ENCODE measurements at places on chromosomes 7 and 10.

DNA sequence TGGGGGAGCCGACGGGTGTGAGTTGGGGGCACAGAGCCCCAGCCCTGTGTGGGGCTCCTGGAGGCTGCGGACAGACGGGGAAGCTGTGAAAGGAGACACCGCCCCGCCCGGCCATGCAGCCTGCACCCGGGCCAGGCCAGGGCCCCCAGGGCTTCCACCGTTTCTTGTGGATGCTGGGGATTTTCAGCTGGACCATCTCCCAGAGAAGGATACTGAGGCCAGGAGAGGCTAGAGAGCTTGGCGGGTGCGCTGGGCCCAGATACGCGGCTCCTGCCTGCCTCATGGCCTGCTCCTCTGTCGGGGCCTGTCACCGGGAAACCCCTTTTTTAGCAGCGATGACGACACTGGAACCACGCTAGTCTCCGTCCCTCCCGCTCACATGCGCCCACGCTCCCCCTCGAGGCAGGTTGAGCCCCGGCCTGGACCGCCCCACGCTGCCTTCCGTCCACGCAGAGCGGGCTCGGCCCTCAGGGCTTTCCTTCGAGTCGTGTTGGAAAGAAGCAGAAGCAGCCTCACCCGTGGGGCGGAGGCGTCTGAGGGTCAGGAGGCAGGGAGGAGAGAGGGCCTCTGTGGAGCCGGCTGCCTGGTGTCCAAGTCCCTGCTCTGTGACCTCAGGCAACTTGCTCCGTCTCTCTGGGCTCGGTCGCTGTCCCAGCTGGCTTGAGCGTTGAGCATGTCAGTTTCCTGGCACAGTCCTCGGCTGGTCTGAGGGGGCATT is 11.7 kb downstream of the TMEM184A start:
- DNase-seq = peak; percentile 43

GRCh38 chr7:71339924-71340323 is 208.0 kb downstream of the GALNT17 start:
- no peak for DNase-seq

- peak; percentile 43 for DNase-seq
Observed at GRCh38 chr10:7666253-7667023, at the start of gene ITIH5. ITIH5 (minus strand) TSS chr10:7666966; CDS start chr10:7666892, 74 bp downstream.

DNA sequence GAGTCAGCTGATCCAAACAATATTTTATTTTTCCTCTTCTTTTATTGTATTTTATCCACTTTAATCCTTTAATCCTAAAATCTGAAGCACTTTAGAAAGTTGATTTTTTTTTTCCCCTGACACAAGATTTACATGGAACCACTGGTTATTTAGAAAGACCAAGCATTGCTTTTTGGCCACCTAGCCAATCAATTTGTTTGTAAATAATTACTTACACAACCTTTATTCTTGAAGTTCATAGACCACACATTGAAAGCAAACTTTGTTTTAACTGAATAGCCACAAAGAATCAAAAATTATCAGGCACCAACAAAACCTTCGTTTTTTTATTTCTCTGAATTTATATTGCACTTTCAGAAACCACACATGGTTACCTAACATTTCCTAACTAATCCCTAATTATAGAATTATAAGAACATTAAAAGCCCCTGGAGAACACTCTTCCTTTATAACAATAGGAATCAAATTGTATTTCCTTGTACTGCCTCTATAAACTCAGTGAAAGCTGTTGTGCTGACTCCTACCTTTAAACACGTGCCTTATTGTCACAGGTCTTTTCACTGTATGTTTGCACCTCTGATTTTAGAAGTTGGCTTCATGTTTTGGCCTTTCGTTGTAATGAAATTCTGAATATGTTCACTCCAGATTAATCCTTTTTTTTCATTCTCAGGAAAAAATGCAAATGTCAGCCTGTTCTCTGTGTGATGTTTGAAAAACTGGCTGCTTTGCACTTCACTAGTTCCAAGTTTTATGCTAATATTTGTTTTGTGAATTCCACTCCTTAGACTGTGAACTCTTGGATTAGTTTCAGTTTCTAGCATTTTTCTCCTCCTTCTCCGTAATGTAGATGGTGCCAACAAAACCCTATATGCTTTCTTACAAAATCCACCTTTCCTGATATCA is 1511.9 kb downstream of the REEP3 start:
- DNase-seq = no peak

DNA sequence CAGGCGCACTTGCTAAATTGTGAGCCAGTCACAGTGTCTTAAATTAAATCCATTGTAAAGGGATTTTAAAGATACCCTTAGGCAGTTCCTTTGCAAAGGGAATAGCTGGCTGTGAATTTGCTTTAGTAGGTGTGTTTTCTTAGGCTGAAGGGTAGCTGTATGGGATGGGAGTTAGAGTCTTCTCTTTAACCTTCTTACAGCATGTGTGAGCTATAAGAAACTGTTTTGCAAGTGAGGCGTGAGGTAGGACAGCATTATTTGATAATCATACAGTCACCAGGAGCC is 5.2 kb downstream of the EEPD1 start:
- DNase-seq = no peak

DNA sequence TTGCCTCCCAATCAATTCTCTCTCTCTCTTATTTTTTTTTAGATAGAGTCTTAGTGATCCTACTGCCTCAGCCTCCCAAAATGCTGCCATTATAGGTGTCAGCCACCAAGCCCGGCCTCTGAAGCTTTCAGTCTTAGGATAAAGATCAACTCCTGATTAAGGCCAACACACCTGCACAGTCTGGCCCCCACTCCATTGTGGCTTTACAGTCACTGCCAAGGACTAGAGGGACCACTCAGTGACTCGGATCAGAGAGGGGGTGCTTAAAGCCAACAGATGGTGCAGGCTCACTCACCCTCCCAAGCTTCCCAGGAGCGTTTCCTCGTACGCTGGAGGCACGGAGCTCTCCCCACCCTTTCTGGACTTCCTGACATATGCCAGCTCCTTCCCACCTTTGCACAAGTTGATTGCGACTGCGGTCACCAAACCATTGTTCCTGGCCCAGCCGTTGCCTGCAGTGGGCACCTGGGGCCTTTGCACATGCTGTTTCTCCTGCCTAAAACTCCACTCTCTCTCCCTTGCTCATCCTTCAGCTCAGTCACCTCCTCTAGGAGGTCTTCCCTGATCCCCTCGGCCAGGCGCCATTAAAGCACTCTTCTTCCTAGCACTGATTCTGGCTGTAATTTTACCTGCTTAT is 1.7 kb upstream of the CDH23 start:
- DNase-seq = no peak

- peak; percentile 58 for DNase-seq
Observed at GRCh38 chr7:44087911-44088838, 5.8 kb upstream of the POLM start.

GRCh38 chr7:29457141-29457561 is 106.5 kb upstream of the PRR15 start:
- no peak for DNase-seq

DNA sequence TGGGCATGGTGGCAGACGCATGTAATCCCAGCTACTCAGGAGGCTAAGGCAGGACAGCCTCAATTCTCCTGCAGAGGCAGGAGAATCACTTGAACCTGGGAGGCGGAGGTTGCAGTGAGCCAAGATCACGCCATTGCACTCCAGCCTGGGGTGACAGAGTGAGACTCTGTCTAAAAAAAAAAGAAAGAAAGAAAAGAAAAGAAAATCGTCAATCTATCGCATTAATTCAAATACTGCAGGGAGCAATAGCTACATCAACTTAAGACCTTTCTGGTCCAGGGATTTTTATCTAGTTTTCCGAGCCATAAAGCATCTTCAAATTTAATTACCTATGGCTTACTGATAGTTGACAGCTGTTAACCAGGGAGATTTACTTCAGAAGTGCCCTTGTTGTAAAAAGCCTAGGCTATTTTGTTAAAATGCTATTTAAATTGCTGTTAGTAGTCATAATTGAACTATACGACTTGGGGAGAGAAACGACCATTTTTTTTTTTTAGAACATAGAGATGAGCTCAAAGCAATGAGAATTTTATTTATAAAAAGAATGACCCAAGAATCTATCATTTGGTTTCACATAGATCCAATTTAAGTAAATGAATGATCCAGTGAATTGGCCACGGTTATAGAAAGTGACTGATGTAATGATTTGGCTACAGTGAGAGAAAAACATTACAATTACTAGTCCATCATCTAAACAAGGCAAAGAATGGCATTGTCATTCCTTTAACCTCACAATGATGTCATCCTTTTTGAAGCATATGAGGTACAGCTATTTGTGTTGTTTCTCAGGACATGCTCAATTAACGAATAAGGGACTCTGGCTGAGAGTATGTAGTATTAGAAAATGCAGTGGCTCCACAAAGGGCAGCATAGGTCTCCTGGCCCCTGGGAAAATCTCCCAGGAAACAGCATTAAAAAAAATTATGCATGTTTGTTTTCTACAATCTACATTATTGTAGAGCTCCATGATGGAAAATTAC is 85.3 kb downstream of the SEMA3C start:
- DNase-seq = no peak

GRCh38 chr10:89503151-89503550 is 32.2 kb downstream of the SLC16A12 start:
- DNase-seq = no peak

DNA sequence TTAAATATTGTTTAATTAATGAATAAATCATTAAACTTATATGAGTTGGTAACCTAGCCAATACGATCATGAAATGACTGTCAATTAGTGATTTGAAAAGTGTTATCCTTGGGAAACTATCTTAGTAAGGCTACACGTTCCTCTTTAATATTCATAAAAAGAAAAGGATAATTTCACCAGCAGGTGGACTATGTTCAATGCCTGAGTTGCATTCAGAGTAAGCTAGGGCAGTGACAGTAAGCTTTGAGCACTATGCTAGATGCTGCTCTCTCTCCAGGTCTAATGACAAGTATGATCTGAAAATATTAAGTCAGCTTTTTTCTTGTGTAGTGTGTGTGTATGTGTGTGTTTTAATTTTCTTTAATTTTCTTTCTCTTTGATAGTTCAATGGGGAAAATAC is 486.3 kb upstream of the PCDH15 start:
- DNase-seq = no peak

GRCh38 chr7:10939237-10939910 is 34.3 kb upstream of the PHF14 start:
- DNase-seq = no peak

DNA sequence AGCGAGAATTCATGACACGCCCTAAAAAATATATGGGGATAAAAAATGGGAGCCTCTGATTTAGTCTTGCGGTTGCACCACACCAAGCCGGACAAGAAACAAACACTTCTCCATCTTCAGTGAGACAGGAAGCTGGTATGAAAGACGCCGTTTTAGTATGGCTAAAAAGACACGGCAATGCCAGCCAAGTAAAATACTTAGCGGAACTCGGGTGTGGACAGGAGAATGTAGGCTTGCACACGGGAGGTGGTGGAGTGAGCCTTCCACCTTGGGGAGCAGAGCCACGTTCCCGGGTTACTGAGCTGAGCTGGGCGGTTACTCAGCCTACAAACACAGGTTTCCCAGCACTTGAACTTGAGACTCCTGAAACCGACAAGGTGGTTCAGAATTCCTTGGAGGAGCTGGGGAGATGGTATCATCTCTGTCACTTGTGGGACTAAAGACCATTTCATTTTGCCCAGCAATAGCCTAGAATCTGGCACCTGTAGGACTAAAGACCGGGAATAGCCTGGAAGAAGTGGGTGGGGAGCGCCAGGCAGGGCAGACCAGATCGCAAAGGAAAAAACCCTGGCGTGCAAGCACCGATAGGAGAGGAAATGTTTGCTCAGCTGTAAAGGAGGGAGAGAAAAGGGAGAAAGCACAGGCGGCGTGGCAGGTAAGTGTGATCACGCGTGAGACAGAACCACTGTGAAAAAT is 34.8 kb upstream of the SEPHS1 start:
- no peak for DNase-seq
